NT2/D1 (cell line): ENCODE measurements at places on chromosomes 13 and 19.
A peak's percentile ranks its signal among the peaks of the same experiment; 100 is the strongest.

- DNase-seq: no peak
These were observed 23.4 kb downstream of the CEACAM21 start for GRCh38 chr19:41599175-41599966.

DNA sequence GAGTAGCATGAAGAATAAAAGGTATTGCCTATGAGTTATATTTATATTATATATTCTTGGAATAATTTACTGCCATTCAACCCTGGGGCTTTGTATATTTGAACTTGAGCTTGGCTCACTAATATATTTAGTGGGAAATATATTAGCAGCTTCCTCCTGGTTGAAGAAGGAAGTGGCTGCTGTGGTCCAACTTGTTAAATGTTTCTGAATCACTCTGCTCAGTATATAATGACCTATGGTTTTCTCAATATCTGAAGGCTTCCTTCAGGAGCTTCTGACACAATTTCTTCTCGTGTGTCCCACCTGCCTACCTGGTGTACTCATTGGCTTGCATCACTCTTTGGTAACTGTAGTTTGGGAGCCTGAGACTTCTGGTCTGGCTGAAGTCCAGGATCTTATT lies 646.4 kb downstream of the TBC1D4 start:
- no peak for DNase-seq

DNA sequence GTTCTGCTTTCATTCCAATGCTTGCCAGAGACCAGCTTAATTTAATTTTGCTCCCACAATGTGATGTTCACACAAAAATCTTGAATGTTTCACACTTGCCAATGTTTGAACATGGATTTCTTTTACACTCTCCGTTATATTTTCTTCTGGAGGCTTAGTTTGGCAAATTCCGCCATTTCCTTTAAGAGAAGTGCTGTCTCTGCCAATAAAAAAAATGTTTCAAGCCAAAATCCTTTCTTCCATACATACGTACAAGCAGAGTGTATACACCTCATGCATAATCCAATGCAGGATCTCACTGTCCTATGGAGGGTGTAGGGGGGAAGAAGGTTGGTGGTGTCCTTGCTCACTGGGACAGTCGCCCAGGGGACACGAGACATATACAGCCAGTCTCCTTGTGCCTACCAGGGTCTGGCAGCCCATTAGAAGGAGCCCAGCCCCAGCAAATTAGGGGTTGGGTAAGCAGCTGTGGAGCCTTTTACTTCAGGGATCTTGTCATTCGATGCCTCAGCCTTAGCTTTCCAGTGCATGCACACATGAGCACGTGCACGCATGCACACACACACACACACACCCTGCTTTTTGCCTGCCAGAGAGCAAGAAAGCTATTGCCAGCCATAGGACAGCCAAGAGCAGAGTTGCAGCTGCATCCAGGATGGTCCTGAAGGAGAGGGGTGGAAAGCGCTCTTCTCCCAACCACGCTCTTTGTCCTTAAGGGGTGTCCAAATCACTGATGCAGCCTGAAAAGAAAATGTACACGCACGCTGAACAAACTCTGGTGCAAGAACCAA lies 208.3 kb downstream of the FOXO1 start:
- no peak for DNase-seq

- peak; percentile 36 for DNase-seq
These were observed 171.4 kb downstream of the OXGR1 start for GRCh38 chr13:96822895-96823294.

DNA sequence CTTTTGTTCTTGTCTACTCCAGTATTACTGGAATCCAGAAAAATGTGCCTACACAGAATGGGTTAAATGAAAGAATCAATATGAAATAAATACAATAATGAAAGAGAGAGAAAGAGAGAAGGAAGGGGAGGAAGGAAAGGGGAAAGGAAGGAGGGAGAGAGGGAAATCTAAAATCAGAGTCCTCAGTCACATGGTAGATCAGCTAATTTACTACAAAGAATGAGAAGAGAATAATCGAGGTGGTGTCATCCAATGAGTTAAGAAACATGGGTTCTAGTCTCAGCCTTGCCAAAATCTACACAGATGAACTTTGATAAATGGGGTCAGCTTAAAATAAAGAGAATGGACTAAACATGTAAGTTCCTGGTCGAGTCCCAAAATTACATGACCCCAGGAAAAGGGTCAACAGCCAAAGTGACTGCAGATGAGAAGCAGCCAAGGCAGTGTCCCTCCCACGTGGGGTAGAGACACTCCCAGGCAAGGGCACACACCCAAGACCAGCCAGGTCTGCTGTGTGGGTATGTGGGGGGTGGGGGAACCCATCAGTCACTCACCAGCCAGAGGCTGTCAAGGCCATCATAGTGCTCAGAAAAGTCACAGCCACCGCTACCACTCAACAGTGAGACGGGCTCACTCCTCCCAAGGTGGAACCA lies 103.6 kb downstream of the STK24 start:
- no peak for DNase-seq

DNA sequence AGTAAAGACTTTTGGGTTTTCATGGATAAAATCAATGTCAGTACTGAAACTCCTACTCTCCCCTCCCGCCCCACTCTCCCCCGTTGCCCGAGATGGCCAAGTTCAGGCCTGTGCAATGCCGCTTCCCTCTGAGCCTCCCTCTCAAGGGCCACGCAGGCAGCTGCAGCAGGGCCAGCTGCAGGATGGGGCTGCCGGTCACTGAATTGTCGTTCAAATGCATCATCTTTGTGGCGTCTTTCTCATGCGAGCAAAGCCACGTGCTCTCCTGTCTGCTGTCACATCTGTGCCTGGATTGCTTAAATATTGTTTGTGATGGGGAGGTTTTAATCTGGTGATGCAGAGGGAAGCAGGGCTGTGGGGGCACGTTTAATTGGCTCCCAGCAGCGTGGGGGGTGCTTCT lies 26.6 kb downstream of the SHISA2 start:
- DNase-seq: no peak

- DNase-seq: no peak
These were observed 144.9 kb downstream of the KLF12 start for GRCh38 chr13:73989244-73989843.

GRCh38 chr13:30004204-30004603 lies 153.8 kb upstream of the UBL3 start:
- no peak for DNase-seq

DNA sequence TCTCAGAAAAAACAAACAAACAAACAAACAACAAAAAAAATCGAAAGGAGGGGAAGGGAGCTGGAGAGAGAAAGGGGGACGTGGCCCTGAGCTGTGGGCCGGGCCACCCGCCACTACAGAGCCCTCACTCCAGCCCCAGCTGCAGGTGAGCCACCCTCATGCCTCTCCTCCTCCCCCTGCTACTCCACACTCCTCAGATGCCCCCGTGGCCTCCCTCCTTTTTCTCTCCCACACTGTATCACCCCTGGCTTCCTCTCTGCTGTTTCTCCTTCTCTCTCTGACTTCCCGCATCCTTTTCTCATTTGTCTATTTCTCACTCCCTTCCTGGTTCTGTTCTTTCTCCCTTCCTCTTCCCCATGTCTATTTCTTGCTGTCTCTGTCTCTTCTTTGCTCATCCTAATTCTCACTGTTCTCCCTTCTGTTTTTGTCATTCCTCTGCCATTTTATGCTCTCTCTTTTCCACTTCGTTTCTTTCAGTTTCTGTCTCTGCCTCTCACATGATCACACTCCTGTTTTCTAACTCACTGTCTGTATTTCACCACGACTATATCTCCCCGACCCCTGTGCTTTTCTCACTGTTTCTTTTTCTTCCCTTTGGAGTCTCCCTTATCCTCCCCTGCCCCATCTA lies 2.7 kb downstream of the KLK2 start:
- DNase-seq: no peak

DNA sequence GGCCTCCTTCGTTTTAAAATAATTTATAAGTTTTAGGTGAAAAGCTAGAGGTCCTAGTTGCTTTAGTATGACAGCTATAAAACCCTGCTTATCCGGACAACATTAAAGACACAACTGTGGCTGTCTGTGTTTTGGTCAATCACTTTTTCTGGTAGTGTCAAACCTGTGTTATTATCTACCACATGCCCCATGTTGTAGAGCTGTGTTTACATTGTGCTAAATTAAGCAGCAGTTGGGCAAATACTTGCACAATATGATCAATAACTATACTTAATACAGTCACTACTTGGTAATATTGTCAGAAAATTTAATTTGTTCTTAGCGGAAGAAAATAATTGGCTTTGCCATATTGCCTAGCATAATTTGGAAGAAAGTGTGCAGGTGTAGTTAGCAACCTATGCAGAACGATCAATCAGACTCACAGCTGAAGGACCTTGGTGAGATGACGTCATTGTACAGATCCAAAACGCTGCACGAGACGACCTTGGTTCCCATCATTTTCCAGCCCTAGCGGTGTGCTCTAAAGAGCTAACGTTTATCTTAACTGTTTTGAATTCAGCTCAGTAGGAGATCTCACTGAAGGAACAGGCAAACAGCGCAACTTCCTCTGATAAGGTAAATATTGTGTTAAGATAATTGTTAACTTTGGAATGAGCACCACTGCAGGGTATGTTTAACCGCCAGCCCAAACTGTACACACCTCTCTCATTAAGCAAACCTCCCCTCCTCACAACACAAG lies 476.6 kb downstream of the IRS2 start:
- DNase-seq: no peak

DNA sequence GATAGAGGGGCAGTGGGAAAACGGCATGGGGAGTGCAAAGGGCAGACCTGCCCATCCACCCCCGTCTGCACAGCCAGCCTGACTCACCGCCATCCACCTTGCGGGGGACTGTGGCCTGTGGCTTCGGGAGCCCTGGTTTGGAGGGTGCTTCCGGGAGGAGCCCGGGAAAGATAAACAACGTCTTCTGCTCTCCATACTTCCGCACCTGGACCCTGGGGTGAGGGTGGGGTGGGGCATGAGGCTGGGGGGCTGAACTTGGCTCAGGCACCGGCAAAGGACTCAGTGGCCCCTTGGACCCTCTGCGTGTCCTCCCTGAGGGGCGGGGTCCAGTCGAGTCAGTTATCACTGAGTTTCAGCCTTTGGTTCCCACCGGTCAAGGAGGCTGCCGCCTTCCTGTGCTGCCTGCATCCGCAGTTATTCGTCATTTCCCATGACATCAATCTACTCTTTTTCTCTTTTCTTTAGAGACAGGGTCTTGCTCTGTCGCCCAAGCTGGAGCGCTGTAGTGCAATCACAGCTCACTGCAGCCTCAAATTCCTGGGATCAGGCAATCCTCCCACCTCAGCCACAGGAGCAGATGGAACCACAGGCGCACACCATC lies 3.2 kb downstream of the GPR108 start:
- no peak for DNase-seq

- DNase-seq: no peak
These were observed 100.0 kb downstream of the LMO7 start for GRCh38 chr13:75736173-75736572.

DNA sequence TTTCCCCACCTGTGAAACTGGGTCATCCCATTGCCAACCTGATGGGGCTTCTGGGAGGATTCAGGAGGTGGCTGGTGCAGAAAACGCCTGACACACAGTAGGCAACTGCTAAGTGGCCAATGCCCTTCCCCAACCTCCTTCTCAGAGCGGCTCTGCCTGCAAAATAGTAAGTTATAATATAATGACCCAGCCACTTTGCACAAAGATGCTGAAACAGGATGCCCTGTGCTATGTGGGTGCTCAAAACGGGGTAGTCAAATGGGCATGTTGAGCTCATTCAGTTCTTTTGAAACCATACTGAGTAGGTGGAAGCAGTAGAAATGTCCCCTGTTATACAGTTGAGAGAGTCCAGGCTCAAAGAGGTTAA lies 507 bp downstream of the MARCHF2 start:
- DNase-seq: no peak
